ENCODE measurements at places on chromosomes 13 and 19. TPM values are rescaled to one million over a fixed set of nuclear protein-coding genes. Genes with fewer than 3 reads are reported as not detected.
A peak's percentile ranks its signal among the peaks of the same experiment; 100 is the strongest.

Gene ZNF568
- total RNA-seq: 13.3 TPM

Gene FPR1
- 4.4 TPM for total RNA-seq

Gene CCNA1
- total RNA-seq: not detected

Gene ERCC2
- total RNA-seq: 52.5 TPM

Gene TEX26
- total RNA-seq: not detected

Gene THSD1
- 18.3 TPM for total RNA-seq

Gene ZNF850
- total RNA-seq: 3.2 TPM

- DNase-seq: no peak
These were observed 20.4 kb upstream of the DCLK1 start for GRCh38 chr13:36151591-36151990.

DNA sequence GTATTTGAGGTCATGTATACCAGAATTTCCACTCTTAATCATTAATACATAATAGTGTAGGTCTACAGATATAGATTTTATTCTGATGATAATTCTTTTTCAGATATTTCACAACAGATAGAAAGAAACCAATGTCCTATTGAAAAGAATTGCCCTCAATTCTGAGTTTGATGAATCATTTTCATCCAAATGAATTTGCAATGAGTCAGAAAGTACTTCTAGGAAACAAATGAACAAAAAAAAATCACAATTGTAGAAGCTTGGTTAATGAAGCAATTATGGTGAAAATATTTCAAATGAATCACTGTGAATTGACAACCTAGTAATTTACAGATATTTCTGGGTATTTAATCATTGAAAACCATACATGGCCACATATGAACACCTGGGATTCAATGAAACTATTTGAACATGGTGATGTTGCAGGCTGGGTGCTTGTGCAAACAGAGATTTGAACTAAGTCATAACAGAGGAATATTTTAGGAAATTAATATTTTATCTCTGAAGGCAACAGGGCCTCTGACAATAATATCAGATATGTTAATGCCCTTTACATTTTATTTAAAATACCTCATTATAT is 360.9 kb downstream of the SLITRK5 start:
- no peak for DNase-seq

- DNase-seq: no peak
These were observed 81.6 kb downstream of the COG6 start for GRCh38 chr13:39737047-39737446.

- DNase-seq: peak; percentile 94
These were observed 836 bp upstream of the BST2 start for GRCh38 chr19:17406046-17406886.

DNA sequence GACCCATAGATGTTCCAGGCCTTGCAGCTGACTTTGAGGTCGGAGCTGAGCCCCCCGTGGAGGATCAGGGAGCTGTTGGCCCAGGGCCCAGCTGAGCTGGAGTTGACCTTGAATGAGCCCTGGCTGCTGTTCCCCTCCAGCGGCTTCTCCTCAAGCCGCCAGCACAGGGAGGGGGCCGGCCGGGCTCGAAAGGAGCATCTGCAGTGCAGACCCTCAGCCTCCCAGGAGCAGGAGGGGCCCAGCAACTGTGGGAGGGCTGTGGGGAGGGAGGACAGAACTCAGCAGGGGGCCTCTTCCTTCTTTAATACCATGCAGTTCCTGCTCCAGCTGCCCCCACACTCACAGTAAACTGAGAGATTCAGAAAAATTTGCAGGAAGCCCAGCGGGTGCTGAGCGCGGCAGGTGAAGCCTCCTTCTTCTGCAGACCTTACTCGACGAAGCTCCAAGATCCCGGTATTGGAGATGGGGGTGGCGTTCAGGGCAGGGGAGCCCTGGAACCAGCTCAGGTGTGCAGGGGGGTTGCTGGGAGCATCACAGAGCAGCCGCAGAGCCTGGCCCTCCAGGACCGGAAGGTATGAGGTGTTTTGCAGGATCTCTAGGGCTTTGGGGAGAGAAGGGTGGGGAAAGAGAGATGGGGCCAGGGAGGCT is 2.6 kb downstream of the SIGLEC5 start:
- DNase-seq: no peak

- no peak for DNase-seq
These were observed 89.3 kb downstream of the DIAPH3 start for GRCh38 chr13:60074397-60074796.

DNA sequence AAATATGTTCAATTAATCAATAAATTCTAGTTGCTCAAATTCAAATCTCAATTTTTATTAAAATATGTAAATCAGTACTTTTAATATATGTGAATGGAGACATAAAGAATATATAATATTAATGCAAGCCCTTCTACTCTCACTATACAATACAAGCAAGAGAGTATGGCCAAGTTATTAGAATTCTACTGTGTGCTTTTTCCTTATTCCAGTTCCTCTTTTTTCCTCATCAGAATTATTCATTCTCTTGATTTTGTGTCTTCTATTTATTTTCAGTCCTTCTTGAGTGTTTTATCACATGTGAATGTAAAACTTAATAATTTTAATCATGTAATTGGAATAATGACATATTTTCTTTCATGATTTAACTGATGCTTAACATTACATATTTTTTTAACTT is 276.8 kb downstream of the PCDH20 start:
- no peak for DNase-seq

GRCh38 chr13:91273675-91274074 is 73.8 kb upstream of the MIR17HG start:
- no peak for DNase-seq

- peak; percentile 83 for DNase-seq
These were observed 1.1 kb downstream of the SHISA2 start for GRCh38 chr13:26050568-26051230.

DNA sequence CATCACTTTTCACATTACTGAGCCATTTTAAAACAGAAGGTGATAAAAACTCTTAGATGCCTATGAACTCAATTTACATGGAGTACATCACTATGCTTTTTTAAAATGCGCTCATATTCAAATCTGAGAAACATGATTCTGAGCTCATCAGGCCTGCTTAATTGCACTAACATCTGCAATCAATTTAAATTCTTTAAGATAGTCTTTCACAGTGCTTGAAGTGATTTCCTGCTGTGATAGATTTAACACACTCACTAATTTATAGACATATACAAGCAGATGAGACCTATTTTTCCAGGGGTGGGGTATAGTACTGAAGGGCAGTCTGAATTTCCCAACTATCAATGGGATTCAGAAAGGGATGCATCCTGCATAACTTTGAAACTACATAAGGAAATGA is 82.9 kb downstream of the DIAPH3 start:
- DNase-seq: no peak

DNA sequence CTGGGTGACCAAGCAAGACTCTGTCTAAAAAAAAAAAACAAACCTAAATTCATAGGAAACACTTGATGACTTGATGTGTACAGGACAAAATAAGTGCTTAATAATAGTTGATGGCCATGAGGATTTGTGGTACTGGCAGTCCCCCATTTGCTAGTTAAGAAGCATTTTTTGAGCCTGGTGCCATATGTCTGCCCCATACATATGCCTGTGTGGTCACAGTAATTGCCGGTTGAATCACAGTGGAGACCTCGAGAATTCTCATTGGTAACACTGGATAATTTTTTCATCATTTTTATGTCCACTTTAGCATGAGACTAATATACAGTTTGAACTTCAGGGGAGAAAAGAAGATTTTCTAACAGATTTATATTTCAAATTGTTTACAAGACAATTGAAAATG is 79.2 kb downstream of the LRCH1 start:
- DNase-seq: no peak

DNA sequence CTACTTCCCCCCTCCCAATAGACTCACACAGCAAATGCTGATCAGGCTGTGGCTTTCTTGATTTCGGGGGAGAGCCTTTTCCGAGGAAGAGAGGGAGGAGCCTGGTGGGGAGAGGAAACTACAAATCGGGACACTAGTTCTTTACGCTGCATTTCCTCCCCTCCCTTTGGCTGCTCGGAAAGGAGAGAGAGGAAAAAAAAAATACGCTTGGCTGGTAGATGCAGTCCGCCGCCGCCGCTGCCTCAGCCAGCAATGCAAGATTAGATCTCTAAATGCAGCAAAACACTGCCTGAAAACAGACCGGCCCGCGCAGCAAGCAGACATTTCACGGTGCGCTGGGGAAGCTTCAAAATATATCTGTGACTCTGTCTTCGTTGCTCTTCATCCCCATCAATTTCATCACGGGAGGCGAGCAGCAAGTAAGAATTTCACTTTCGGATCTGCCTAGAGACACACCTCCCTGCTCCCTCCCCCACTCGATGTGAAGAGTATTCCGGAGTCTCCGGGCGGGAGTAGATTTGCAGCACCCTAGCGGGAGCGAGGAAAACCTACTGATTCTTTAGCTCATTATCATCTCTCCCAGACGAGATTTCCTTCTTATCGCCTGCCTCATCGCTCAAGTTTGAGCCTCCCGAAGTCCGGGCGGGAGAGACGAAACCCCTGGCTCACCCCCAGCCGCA is at the start of gene PCDH17:
TSS of gene PCDH17 (plus strand) at position 149 of the 680 bp plus-strand sequence. CDS start 803 bp downstream, outside the sequence.
- peak; percentile 80 for DNase-seq

DNA sequence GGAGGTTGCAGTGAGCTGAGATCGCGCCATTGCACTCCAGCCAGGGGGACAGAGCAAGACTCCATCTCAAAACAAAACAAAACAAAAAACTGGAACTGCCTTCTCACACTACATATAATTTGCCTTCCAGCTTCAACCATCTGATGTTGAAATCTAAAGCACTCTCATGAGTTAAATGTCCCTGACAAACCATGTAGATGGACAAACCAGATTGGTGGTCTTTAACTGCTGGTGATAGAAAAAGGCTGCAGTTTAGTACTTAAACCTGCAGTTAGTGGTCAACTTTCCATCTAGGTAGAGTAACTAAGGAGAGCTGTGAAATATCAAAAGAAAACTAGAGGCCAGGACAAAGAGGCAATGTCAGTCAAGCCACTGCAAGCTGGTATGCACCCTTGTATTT is 5.8 kb upstream of the C19orf84 start:
- no peak for DNase-seq

DNA sequence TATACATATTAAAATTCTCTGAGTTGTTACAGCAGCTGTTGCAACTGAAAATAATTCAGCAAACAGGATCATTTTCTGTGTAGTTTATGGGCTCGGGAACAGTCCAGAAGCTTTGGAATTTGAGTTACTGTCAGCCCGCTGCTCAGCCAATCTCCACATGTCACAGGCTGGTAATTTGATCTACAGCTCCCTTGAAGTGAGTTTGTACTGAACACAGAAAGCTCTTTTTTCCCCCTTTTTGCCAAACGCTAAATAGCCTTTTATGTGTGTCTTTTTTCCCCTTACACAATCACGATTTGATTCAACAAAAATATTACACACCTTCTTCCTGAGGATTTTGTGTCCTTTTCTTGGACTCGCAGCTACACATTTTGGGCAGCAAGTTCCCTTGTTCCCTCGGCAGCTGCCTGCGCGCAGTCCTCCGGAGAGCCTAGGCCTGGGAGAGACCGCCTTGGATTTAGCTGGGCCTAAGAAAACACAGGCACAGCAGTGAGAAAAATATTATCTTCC is 371.4 kb downstream of the KCNRG start:
- peak; percentile 82 for DNase-seq

DNA sequence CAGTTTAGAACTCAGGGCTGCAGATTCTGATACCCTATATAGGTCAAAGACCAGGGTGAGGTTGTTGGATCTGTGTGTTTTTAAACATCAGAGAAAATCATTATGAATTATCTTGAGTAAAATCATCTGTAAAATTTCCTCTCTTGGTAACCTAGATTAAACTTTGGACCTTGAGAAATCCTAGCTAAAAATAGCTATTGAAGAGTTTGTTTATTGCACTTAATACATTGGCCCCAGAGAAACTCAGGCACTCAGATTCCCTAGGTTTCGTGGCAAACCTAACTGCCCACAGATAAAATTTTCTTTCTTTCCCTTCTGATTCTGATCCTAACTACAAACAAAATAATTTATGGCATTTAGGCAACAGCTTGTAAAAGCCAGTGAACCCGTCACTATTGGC is 102.3 kb downstream of the GPC6 start:
- no peak for DNase-seq

DNA sequence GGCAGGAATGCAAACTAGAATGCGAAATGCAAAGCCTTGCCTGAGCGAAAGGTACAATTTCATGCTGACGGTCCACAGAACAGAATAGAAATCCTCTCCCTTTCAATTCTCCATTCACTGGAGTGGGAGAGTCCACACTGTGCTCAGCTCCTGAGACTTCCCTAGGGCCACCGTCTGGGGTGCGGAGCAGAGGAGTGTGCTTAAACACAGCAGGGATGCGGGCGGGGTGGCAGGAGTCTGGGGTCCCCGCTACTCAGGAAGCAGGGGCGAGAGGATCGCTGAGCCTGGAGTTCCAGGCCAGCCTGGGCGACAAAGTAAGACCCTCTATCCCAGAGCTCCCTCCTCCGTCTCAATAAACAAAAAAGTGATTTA is 552 bp upstream of the ZNF816 start:
- peak; percentile 86 for DNase-seq

DNA sequence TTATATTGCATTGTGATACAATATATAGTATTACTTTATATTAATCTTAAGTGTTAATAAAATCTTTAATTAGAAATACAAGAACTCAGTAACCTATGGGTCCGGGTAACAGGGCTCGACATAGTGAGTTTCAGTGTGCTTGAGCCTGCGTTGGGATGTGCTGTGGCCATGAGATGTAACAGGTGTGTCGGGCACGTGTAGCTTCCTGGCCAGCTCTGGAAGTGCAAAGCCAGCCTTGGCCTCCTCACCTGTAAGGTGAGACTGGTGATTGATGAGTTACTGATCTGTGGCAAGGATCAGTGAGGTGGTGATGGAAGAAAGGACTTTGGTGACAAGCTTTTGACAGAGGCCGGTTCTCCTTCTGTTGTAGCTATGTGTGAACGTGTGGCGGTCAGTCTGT is 19.2 kb downstream of the ATP4B start:
- DNase-seq: peak; percentile 45

DNA sequence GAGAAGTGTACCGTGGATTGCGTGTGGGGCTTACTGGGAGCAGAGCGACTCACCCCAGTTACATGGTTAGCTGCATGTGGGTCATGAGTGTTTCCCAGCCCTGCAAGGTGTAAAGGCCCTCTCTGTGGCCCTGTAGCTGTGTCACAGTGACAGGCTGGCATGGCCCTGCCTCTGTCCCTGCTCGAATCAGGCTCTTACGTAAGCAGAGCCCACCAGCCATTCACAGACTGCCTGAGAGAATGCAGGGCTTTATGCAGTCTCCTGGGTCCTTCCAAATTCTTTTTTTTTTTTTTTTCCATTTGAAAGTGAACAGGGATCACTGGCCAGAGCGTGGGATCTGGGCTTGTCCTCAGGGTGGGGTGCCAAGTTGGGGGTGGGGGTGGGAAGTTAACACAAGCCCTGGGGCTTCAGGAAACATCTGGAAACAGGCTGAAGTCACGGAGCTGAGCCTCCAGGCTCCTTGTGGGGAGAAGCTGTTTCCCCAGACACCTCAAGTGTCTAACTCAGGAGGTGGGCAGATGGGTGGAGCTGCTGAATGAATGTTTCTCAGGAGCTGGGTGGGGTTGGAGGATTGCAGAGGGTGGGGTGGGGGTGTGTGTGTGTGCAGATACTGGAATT is 13.4 kb downstream of the TECR start:
- peak; percentile 86 for DNase-seq

DNA sequence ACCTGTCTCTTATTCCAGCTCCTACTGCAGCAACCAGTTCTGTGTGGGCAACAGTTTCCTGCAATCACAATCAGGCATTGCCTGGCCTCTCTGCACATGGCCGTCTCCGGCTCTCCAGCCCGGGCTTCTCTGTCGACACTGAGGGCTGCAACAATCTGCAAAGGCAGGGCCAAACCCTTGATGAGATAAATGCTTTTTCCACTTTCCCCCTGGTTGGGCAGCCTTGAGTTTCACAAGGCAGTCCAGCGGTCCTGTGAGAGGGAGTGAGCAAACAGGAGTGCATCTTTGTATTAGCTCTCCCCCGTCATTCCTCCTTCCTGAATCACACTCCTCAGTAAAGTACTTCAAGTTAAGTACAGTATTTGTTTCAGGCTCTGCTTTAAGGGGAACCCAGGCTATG is 40.7 kb upstream of the VWA8 start:
- peak; percentile 95 for DNase-seq

Measured in osteoblast (primary cell).